ENCODE measurements at places on chromosomes 6 and 20.

GRCh38 chr6:158780988-158781691, 38.0 kb downstream of the EZR start:
- DNase-seq: no peak

DNA sequence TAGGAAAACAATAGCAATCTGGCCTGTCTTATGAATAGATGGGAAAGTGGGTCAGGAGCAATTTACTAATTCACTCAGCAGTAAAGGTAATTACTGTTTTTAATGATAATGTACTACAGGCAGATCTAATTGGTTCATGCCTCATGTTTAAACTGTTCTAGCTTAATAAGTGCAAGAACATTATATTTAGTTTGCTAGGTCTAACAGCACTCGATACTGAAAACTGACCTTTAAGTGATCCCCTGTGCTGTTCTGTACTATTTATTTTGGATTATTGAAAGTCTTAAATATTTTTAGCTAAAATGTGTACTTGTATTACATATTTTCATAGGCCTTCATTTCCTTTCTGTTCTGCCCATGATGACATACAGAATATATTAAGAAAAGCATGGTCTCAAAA, 998.0 kb upstream of the GJE1 start:
- no peak for DNase-seq

DNA sequence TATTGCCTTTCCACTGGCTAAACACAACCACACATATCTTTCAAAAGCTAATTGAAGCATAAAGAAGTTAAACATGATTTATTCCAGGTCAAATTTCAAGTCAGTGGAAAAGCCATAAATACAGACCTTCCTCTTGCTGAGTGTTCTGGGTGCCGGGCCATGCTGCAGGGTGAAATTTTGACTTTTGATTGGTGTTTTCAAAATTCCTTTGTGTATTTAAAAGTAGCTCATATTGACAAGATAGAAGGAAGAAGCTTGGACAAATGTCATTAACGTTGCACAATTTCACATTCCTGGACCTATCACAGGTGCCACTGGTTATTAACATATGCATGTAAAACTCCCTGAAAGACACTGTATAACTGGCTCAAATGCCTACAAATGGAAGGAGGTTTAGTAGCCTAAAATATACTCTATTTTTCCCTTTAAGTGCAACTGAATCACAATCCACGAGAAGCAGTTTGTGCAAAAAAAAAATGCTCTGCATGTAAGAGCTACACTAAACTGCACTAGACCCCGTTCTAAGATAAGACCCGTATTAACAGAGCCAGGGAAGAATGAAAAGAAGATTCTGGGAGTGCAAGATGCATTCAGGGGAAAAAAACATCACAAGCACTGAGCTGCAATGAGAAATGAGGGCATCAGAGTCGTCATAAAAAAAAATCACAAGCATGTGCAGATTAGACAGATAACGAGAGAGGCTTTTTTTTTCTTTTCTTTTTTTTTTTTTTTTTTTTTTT, 30.4 kb downstream of the ATXN1 start:
- DNase-seq: peak; percentile 78

- DNase-seq: no peak
Measured at GRCh38 chr6:132742495-132742894, 15.2 kb downstream of the VNN2 start.

GRCh38 chr6:163252061-163252591, 162.4 kb upstream of the QKI start:
- DNase-seq: no peak

All from NCI-H526 treated with DMSO at 0.1 percent for 48 hours (cell line).